ENCODE measurements at places on chromosomes 6 and 20.

- no peak for DNase-seq
These were observed 234.2 kb upstream of the SULF2 start for GRCh38 chr20:48019496-48019895.

GRCh38 chr6:64990652-64991304 lies 716.2 kb downstream of the EYS start:
- DNase-seq, result no peak

DNA sequence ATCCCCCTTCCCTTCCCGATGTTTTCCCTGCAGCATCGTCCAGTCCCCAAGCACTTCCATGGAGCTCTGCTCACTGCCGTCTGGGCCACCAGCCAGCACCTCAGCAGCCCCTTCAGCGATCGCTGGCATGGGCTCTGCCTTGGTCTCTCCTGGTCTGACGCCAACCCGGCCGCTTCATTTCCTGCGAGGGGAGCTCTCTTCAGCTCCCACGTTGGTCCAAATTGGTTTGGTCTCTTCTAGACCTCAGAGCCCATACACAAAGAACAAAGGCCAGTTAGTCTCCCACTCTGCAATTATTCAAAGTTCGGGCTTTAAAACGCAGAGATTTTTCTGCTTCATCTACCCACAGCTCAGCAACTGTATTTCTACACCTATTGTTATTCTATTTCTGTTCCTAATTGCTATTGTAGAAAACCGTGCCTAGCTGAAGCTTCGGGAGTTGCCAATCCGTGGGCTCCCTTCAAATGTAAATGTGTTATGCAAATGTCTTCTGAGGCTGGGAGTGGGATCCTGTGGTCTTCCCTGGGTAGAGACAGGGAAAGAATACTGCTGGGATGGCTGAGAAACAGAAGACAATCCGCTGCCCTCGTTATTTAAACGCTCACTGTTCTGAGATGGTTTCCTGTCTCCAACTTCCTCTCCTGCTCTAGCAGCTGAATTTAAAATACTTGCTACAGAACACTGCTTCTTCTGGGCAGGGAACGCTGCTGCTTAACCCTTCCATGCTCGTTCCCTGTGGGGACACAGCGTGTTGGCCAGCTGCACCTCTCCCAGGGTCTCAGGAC lies 154.2 kb upstream of the QKI start:
- no peak for DNase-seq

DNA sequence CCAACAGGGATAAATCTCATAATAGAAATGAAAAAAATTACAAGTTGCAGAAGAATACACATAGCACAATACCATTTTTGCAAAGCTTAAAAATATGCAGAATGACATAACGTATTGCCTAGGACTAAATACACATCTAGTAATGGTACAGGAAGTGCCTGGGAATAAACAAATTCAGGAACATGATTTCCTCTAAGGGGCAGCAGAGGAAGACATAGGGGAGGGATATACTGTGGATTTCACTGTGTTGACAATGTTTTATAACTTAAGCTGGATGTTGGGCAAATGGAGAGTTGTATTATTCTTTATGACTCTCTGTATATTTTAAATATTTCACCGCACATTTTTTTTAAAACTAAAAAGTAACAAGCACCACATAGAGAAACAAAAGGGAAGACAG lies 5.6 kb upstream of the GLO1 start:
- no peak for DNase-seq

- DNase-seq, result no peak
These were observed 100.9 kb downstream of the OPRM1 start for GRCh38 chr6:154139892-154140291.

DNA sequence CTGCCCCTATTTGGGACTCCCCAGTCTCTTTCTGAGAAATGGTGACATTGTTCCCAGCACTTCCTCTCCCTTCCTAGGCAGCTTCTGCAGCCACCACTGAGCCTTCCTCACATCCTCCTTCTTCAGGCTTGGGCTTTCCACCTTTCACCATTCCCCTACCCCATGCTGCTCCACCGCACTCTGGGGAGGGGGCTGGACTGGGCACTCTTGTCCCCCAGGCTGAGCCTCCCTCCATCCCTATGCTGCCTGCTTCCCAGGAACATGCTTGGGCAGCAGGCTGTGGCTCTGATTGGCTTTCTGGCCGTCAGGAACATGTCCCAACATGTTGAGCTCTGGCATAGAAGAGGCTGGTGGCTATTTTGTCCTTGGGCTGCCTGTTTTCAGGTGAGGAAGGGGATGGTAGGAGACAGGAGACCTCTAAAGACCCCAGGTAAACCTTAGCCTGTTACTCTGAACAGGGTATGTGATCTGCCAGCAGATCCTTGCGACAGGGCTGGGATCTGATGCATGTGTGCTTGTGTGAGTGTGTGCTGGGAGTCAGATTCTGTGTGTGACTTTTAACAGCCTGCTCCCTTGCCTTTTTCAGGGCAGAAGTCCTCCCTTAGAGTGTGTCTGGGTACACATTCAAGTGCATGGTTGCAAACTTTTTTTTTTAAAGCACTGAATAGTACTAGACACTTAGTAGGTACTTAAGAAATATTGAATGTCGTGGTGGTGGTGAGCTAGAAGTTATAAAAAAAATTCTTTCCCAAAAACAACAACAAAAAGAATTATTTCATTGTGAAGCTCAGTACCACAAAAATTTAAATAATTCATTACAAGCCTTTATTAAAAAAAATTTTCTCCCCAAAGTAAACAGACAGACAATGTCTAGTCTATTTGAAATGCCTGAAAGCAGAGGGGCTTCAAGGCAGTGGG lies 2.1 kb upstream of the CDKN1A start:
- DNase-seq, result no peak

GRCh38 chr20:34199183-34199582 lies 42.0 kb upstream of the ASIP start:
- DNase-seq, result no peak

- no peak for DNase-seq
These were observed 468.7 kb upstream of the ID4 start for GRCh38 chr6:19368511-19368910.

DNA sequence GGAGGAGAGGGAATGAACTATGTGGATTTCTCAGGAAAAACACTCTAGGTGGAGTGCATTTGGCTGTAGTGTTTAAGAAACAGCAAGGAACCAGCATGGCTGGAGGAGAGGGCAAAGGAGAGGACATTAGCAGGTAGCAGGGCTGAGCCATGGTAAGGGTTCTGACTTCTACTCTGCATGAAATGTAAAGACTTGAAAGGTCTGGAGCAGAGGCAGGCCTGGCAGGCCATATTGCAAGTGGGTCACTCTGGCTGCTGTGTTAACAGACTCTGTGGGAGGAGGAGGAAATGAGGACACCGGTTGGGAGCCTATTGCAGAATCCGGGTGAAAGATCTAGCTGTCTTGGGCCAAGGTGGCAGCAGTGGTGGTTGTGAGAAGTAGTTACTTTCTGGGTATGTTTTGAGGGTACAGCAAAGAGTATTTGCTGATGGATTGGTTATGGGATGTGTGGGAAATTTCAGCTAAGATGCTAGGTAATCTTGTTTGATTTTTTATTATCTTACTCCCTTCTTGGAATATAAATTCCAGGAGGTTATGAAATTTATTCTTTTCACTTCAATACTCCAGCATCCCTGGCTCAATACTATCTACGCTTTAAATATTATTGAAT lies 115.9 kb upstream of the BCLAF1 start:
- no peak for DNase-seq

- no peak for DNase-seq
These were observed 185.7 kb downstream of the BACH2 start for GRCh38 chr6:90110971-90111370.

GRCh38 chr6:16392010-16392409 lies 153.6 kb downstream of the GMPR start:
- DNase-seq, result no peak

GRCh38 chr6:89073014-89073620 lies 7.4 kb upstream of the PNRC1 start:
- no peak for DNase-seq
